ENCODE measurements at places on chromosomes 13 and 19.

- no peak for DNase-seq
Observed at GRCh38 chr13:45446181-45446580, 18.6 kb upstream of the COG3 start.

GRCh38 chr13:109945206-109945960, 159.0 kb upstream of the IRS2 start:
- no peak for DNase-seq

- no peak for DNase-seq
Observed at GRCh38 chr13:109483284-109483683, 303.1 kb downstream of the IRS2 start.

DNA sequence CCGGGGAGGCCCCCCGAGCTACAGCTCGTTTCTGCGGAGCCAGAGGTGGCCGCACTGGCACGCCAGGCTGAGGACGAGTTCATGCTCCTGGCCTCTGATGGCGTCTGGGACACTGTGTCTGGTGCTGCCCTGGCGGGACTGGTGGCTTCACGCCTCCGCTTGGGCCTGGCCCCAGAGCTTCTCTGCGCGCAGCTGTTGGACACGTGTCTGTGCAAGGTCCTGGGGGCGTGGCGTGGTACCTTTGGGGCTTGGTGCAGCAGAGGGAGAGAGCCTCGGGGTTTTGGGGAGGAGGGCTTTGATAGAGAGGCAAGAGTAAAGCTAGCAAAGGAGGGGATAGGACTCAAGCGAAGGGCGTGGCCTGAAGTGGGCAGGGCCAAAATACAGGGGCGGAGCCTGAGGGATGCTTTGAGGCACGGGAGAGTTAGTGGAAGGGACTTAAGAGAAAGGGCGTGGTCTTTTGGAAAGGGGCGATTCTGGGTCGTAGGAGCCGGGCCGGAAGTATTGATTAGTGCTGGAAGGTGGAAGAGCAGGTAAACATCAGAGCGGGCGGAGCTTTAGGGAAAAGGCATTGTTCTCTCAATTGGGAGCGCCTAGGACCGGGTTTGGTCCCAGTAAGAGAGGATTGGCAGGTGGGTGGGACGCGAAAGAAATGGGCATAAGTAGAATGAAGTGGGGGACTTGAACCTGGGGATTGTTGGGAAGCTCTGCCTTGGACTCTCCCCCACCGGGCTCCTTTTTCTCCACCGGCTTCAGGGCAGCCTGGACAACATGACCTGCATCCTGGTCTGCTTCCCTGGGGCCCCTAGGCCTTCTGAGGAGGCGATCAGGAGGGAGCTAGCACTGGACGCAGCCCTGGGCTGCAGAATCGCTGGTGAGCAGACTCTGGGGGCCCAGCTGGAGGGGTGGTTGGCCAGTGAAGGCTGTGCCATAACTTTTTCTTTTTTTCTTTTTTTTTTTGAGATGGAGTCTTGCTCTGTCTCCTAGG, 1.2 kb downstream of the PPM1N start:
- peak; percentile 64 for DNase-seq

DNA sequence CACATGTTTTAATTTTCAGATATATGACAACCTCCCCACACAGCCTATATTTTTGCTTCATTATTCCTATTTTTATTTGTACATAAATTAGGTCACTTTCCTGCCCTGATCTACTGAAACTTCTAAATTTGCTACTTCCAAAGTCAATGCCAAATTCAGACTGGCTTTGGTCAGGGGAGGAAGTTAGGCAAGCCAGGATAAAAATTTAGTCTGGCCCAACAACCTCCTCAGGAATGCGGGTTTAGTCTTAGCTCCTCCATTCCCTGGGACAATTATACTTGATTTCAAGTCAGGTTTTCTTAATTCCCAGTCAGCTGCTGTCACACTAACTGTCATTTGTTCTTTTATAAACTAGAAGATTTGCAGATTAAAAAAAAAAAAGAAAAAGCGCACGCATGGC, 84.3 kb downstream of the TM9SF2 start:
- no peak for DNase-seq

DNA sequence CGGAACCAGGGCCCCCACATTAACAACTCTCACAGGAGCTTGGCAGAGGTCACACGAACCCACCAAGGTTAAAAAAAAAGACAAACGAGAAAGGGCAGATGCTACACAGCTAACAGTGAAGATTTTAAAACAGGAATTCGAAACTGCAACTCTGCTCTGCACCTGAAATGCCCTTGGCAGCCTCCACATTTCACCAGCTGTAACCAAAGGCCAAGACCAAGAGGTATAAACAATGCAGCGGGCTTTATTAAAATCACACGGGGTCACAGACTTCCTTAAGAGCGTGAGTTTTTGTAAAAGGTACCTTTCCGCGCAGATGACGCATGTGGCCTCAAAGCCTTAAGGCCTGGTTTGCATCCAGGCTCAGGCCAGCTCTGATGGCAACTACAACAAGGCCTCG, 88.2 kb downstream of the STK24 start:
- no peak for DNase-seq

- peak; percentile 27 for DNase-seq
Observed at GRCh38 chr19:1837625-1838105, 10.6 kb downstream of the REXO1 start.

- no peak for DNase-seq
Observed at GRCh38 chr19:5787409-5788182, 3.0 kb upstream of the PRR22 start.

- no peak for DNase-seq
Observed at GRCh38 chr13:32429433-32429909, 1.5 kb upstream of the N4BP2L1 start.

DNA sequence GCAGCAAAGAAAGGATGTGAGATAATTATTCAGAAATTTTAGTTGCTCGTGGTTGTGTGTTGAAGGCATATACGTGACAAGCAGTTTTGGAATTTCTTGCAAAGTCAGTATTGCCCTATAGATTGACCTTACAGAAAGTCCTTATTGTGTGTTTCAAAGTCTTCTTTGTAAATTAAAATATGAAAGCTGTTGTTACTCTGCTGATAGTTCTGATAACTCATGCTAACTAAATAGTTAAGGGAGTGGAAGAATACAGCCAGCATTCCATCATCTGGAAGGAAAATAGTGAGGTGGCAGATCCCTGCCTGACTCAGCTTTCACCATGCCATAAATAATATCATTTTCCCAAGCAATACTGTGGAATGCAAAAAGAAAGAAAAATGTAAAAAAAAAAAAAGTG, 27.2 kb downstream of the WASF3 start:
- no peak for DNase-seq

- DNase-seq = peak; percentile 30
Observed at GRCh38 chr13:25902891-25903341, 148.9 kb downstream of the SHISA2 start.

- no peak for DNase-seq
Observed at GRCh38 chr19:1396768-1397679, 4.3 kb downstream of the GAMT start.

GRCh38 chr19:57559008-57559403, 657 bp downstream of the ZNF550 start:
- DNase-seq = peak; percentile 6

GRCh38 chr19:3431760-3432397, 48.4 kb downstream of the SMIM24 start:
- no peak for DNase-seq

DNA sequence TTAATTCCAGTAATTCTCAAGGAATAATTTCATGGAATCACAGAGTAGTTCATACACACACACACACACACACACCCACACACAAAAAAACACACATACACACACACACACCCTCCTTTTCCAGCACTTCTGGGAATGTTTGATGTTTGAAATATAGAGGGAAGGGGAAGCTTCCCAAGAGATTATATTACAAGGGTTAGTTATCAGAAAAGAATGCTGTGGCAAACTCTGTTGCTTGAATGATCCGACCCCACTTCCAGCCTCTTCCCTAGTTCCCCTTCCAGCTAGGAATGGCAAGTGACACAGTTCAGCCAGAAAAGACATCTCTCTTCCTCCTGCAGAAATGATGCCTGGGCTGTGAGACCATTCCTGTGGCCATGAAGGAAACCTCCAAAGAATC, 49.9 kb downstream of the KCTD12 start:
- no peak for DNase-seq

GRCh38 chr19:21084343-21084742, 2.3 kb downstream of the ZNF714 start:
- DNase-seq = peak; percentile 25

DNA sequence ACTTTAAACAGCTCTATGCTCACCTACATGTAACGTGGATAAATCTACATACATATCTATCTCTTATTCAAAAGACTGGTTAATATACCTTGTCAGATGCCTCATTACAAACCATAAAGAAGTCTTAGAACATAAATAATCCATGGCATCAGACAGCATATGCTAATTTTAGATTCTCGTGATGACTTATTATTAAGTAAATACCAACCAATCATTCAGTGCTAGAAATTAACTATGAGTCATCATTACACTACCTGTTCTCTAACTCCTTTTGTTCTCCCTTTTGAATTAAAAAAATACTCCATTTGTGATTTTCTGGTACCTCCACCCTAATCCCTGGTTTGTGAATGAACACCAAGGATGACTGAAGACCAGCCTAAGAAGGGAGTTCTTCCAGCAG, 754.3 kb upstream of the ARGLU1 start:
- no peak for DNase-seq

DNA sequence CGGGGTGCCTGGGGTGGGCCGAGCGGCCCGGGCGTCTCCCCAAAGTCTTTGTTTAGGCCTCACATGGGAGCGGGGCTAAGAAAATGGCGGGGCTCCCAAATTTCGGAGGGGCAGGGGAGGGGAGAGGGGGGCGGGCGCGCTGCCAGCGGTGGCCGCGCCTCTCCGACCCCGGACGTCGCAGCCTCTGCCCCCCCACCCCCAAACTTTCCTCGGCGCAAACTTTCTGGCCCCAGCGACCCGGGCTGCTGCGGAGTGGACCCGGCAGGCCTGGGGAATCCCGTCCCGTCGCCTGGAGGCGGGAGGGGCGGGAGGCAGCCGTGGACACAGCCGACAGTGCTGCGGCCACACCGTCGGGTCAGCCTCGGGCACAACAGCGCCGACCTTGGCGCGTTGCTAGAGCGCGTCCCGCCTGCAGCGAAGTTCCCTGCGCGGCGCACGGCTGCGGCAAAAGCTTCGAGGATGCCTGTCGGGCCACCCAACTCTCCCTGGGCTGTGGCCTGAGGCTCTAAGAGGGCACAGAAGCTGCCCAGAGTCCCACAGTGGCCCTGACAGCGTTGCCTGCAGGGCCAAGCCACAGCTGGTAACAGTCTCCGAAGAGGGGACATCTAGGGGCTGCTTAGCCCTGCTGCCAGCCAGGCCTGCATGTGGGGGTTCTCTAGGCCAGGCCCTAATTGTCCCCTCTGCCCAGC, 1.3 kb downstream of the NFIX start:
- no peak for DNase-seq

Measured in T-helper 2 cell treated with Interferon-gamma antibody and Interleukin-4, amounts not matched to agents 5 μg/mL and 100 μg/mL, for 36 hours (primary cell).